ENCODE measurements at places on chromosomes 16 and 17.

GRCh38 chr16:55539488-55539887, 27.0 kb upstream of the CAPNS2 start:
- DNase-seq: no peak

GRCh38 chr17:1413281-1413791, 13.3 kb upstream of the YWHAE start:
- peak; percentile 26 for DNase-seq

GRCh38 chr17:61209525-61209924, 190.1 kb upstream of the TBX2 start:
- no peak for DNase-seq

- DNase-seq: peak; percentile 87
Measured at GRCh38 chr17:37826497-37827430, 81.9 kb upstream of the HNF1B start.

- no peak for DNase-seq
Measured at GRCh38 chr16:53922807-53923571, 219.0 kb downstream of the FTO start.

DNA sequence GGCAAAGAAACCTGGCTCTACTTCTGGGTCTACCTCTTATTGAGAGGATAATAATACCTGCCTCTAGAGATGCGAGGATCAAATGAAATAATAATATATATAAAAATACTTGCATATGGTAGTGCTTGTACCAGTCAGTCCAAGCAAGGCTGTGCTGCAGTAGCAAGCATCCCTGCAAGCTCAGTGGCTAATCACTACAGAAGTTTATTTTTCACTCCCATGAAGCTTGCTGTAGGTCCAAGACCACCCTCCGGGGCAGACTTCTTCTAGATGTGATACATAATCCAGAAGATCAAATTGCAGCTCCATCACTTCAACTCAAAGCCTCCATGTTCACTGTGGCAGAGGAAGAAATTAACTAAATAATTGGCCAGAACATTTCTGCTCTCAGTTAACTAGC, 48.9 kb upstream of the NKD1 start:
- DNase-seq: no peak

DNA sequence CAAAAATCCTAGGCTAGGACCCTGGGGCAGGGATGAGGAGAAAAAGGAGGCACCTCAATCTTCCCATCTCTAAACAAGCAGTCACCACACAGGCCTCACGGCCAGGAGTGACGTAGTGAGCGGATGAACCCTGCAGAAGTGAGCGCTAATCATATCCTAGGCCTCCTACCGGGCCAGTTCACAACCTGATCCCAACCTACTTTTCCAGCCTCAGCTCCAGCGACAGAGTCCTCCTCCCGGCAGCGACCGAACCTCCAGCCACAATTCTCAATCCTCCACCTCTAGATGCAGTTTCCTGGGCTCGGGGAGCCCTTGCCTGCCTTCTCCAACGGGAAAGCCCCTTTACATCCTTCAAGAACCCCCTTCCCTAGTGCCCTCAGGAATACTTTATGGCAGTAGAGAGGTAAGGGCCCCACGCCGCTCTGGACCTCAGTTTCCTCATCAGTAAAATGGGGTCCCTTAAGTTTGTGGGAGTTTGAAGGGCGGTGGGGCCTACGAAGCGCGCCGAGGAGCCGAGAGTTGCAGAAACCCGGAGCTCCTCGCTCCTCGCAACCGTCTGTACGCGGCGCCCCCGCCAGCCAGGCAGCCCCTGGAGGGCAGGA, 1.4 kb downstream of the ZNF668 start:
- peak; percentile 28 for DNase-seq

- DNase-seq: no peak
Measured at GRCh38 chr17:73510981-73511718, 133.1 kb downstream of the SDK2 start.

DNA sequence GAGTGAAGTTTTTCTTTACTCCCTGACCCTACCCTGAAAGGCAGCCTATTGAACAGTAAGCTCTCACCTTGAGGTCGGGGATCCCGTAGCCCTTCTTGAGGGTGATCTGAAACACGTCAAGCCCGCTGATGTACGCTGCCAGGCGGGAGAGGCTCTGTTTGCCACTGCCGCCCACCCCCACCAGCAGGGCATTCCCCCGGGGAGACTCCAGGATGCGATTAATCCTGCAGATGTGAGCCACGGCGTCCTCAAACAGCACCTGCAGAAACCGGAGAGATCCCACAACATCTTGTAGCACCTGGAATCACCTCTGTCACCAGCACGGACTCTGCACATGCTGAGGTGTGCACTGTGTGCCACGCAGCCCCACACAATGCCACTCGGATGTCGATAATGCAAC, 96.8 kb downstream of the PGS1 start:
- DNase-seq: no peak

- DNase-seq: no peak
Measured at GRCh38 chr16:85847036-85847435, 47.5 kb downstream of the COX4I1 start.

DNA sequence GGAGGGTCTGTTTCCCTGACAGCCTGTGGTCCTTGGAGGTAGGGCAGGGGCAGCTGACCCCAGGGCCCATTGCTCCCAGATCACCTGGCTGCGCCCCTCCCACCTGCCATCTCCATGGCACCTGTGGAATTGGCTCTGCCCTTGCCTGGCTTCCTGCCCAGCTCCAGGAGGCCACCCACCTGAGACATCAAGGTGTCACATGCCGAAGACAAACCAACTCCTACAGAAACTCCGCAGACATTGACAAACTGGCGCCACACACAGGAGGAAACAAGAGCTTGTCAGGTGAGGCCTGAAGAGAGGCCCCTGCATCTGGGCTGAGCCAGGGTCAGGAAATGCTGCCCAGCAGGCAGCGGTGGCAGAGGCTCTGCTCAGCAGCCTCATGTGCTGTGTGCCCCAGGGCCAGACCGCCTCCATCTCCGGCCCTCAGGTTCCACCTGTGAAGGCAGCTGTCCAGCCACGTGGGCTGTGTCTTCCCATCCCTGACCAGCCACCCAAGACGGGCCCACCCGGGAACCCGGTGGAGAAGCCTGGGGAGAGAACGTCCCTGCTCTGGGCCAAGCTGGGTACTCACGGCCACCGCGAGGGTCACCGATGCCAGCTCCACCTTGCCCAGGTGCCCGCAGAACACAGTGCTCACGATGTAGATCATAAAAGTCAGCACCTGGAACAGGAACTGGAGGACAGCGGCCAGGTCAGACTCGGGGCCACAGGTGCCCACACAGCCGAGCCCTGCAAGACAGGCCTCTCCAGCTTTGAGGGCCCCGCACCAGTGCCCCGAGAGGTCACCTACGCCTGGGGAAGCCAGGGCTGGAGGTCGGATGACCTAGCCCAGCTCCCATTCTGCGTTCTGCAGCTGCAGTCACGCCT, 1.6 kb downstream of the SLC47A2 start:
- DNase-seq: no peak

- no peak for DNase-seq
Measured at GRCh38 chr16:85222155-85222863, 110.0 kb upstream of the CIBAR2 start.

GRCh38 chr16:19131825-19132218, 18.1 kb downstream of the ITPRIPL2 start:
- DNase-seq: peak; percentile 82

Measured in suppressor macrophage treated with lipopolysaccharide for 4 hours (primary cell).